ENCODE measurements at places on chromosomes 6 and 20.
A peak's percentile ranks its signal among the peaks of the same experiment; 100 is the strongest.

DNA sequence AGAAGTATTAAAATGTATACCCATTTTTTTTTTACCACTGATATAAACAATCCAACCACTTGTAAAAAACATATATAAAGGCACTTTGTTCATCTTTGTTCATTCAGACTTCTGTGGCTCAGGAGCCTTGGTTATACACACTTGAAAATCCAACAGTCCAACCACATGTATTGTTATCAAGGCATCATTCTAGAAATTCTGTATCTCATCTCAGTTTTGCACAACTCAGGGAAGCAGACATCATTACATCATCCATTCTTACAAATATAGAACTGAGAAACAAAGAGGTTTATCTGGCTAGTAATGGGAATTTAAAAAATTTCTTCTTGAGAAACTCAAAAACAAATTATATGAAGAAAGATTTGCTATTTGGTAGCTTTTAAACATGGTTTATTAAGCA lies 88.1 kb downstream of the HMGCLL1 start:
- DNase-seq = no peak

- no peak for DNase-seq
Observed at GRCh38 chr6:83872386-83873118, 13.1 kb downstream of the CYB5R4 start.

DNA sequence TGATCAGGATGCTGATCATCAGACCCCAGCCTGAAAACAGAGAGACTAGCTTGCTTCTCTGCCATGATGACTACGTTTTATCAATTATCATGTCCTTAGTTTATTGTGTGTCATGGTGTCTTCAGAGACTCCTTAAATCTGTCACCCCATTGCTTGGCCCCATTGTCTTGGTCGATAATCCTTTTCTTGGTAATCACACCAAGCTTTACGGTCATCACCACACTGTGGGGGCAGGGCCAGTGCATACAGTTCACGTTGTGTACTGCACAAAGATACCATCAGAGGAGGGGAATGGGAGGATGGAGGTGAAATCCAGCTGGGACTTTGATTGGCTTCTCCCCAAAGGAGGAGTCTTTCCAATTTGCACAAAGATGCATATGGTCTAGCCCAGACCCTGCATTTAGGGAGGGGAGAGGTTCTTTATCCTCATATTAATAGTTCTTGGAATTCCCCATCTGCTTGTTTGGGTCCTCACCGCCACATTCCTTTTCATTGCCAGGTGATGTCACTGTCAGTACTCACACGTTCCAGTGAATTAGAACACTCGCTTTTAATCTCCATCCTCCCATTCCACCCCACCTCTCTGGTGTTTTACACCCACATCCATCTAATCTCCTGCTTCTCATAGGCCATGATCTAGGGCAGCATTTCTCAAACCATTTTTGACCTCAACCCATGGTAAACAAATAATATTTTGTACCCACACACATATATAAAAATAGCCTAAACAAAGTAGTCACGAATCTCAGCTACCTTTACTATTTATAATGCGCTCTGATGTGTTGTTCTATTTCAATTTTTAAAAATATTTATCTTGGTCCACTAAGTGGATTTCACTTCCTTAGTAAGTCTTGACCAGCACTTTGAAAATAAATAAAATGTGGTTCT lies 5.7 kb downstream of the ETV7 start:
- DNase-seq = no peak

- DNase-seq = no peak
Observed at GRCh38 chr6:43945768-43946080, 175.7 kb downstream of the VEGFA start.

DNA sequence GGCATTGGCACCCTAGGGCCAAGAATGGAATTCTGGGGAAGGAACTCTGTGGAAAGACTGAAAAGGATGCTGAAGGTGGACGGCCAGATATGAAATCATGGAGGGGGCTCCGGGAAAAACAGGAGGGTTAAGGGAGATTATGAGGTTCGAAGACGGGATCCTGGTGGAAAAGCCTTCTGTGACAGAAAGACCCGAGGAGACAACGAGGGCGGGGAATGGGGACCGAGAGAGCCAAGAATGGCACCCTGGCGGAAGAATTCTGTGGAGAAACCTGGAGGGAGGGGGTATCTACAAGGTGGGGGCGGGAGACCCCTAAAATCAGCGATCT lies 426 bp downstream of the TRMT6 start:
- no peak for DNase-seq

DNA sequence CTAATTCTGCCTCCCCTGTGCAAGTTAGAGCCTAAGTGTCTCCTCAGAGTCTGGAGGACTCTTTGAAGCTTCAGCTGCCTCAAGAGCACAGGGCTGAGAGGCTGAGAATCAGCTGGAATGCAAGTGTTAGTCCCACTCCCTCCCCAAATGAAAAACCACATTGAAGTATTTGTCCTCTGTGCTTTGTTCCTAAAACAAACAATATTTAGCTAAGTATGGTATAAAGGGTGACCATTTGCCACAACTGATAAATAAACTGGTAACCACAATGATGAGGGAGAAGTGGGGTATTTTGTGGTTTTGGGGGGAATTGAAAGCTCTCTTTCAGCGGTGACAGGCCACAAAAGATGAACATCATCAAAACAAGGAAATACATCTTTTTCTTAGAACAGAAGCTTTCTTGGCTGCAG lies 91.7 kb upstream of the HDDC2 start:
- DNase-seq = no peak

DNA sequence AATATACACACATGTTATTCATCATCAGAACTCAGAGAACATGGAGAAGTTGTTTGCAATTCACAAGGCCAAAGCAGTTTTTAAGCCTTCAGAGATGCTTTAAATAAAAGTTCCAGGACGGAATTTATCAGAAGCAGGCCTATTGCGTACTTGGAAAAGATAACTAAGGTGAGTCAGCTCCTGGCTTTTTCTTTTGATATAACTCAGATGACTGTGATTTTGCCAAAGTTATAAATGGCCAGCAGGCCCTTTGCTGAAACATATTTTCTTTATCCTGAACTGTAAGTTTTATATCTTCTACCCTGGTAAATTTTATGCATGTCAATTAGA lies 55.0 kb upstream of the PLCB1 start:
- DNase-seq = no peak

DNA sequence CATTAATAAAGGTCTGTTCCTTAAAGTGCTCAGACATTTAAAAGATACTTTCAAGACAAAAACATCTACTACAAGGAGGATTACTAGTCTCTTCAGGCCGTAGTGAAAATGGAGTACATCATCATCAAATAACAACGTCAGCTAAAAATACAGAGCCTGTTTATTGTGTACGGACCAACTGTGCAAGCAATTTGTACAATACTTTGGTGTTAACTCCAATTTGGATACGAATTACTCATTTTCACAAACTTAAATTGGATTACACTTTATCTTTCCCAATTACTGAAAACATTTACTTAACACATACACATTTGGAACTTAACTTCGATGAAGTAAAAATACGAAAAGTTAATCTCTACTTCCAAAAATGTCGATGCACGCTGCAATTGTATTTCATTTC lies 802 bp downstream of the CYP39A1 start:
- DNase-seq = no peak

GRCh38 chr6:34860776-34861175 lies 27.1 kb downstream of the TAF11 start:
- no peak for DNase-seq

DNA sequence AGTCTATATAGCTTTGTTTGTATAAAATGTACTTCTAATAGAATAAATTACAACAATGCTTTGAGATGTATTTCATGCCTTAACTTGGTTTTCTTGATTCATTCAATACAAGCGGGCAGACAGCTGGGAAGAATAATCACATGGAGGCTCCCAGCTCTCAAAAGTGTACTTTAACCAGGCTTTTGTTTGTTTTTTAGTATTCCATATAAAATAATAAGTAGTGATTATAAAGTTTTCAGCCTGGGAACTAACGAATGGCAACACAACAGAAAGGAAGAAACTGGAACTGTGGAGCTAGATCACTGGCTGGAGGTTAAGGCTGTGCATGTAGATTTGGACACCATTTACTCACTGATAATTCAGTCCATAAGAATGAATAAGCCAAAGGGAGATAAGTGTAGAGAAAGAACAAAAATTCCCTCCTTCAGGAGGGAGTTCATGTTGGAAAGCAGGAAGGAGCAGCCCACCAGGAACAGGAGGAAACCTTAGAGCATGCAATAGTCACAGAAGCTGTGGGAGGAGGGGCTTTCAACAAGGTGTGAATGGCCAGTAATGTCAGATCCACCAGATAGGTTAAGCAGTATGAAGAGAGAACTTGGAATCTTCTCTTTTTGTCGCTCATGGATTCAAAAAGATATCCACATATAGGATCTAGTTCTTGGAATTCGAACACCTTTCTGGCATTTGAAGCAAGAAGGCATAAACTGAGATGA lies 41.2 kb upstream of the SLC35D3 start:
- peak; percentile 15 for DNase-seq

DNA sequence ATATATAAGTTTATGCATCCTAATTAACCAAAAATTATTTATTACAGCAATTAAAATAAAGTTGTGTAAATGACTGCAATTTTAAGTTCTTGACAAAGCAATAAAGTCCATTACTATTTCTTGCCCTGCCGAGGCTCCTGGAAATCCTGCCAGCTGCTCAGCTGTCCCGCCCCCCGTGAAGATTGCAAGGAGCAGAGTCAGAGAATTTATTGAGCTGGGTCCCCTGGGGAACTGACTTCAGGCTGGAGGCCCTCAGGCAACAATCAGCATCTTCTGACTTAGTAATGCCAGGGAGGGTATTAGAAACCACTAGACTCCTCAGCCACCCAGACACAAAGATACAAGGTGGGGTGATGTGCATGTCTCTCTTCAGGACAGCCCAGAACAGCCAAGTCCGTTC lies 92.3 kb downstream of the EDN3 start:
- DNase-seq = no peak

- DNase-seq = no peak
Observed at GRCh38 chr6:42101186-42101657, 41.2 kb downstream of the C6orf132 start.

- no peak for DNase-seq
Observed at GRCh38 chr20:60062431-60063047, 104.3 kb downstream of the CDH26 start.

DNA sequence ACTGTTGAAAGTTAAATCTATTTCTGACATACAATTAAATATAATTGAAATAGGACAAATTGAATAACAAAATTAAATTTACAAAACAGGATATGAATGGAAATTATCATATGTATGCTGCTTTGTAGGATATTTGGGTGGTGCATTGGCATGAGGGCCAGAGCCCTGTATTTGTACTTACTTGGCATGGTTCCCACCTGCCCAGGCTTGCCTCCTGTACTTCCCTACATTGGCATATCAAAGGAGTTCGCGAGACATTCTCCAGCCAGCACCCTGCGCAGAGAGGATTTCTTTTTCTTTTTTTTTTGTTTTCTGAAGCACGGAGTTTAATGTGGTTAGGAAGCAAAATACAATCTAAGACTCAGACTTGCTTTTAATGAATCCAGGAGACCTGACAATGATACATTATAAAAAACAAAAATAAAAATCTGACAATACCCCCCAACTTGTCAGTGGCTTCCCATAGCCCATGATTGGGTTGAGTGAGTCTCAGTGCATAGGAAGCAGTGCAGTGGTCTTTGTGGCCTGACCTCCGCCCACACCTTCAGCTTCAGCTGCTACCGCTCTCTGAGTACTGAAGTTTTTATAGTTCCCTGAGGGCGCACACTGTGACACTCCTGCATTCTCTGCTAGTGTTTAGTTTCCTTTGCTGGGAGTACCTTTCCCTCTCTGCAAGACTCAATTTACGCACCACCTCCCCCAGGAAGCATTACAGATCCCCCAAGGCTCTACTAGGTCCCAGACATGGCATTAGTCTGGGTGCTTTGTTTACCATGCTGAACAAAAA lies 440.8 kb downstream of the UTRN start:
- DNase-seq = no peak

DNA sequence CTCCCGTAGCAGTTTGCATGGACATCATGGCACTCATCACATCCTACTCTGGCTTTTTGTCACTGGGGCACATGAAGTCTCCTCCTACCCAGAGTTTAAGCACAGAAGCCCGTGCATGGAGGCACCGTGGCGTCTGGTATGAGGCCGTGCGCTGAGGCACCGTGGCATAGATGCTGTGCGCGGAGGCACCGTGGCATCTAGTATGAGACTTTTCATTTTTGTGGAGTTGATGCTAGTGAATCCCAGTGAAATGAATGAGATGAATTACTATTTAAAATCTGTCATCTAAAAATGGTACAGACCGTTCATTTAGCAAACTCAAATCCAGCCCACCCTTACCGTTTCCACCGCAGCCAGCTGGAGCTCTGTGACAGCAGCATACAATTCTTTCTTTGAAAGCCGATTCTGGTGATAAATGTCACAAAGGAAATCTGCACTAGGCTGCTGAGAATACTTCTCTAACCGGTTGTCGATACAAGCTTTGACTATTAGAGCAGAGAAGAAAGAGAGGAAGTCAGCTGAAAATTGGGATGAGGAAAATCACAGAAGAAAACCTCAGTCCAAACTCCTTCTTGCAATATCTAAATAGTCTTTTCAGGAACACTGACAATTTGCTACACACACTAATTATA lies 11.3 kb downstream of the CYP24A1 start:
- DNase-seq = no peak

GRCh38 chr20:57175397-57176010 lies 90.9 kb downstream of the BMP7 start:
- DNase-seq = no peak

- no peak for DNase-seq
Observed at GRCh38 chr6:148441454-148441911, 98.8 kb downstream of the SASH1 start.

- no peak for DNase-seq
Observed at GRCh38 chr6:18596531-18596835, 209.3 kb downstream of the RNF144B start.

DNA sequence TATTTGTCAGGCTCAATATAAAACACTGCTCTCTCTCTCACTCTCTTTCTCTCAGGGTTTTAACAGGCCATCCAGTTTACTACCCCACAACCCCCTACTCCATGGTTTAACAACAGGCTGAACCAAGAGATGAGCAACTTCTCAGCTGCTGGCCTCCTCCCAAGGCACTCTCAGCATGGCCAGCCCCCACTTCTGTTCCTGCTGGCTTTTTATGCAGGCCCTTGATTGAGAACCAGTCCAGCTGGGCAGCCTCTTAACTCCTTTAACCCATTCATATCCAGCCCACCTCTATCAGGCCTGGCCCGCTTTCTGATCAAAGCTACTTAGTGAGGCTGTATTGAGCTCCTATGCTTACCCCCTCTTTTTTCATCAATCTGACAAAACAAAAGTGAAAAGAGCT lies 346.8 kb upstream of the POU3F2 start:
- DNase-seq = peak; percentile 31

- DNase-seq = no peak
Observed at GRCh38 chr20:62624325-62624690, 18.0 kb upstream of the SLCO4A1 start.

DNA sequence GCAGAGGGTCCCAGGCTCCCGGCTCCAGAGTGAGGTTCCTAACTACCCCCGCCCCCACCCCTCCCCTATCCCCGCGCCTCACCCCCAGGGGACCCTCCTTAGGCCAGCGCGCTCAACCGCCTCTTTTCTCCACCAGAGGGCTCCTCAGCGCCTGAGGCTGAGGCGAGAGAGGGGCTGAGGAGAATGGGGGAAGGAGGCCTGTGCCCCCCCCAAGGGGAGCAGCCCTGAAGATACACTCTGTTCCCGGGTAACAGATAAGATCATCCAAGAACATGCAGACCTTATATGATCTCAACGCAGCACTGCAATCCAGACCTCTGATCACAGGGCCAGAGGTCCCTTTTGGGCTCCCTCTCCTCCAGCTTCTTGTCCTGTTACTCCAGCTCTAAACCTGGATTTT lies 43.3 kb upstream of the MRPS10 start:
- DNase-seq = peak; percentile 90

Measured in iPS-NIHi11 (cell line).